ENCODE measurements at places on chromosomes 1 and 21.

GRCh38 chr1:70504176-70504820, 93.2 kb downstream of the CTH start:
- no peak for DNase-seq

- DNase-seq: no peak
Observed at GRCh38 chr1:100246738-100247137, 2.9 kb downstream of the DBT start.

GRCh38 chr21:45304476-45304830, 16.8 kb upstream of the POFUT2 start:
- no peak for DNase-seq

DNA sequence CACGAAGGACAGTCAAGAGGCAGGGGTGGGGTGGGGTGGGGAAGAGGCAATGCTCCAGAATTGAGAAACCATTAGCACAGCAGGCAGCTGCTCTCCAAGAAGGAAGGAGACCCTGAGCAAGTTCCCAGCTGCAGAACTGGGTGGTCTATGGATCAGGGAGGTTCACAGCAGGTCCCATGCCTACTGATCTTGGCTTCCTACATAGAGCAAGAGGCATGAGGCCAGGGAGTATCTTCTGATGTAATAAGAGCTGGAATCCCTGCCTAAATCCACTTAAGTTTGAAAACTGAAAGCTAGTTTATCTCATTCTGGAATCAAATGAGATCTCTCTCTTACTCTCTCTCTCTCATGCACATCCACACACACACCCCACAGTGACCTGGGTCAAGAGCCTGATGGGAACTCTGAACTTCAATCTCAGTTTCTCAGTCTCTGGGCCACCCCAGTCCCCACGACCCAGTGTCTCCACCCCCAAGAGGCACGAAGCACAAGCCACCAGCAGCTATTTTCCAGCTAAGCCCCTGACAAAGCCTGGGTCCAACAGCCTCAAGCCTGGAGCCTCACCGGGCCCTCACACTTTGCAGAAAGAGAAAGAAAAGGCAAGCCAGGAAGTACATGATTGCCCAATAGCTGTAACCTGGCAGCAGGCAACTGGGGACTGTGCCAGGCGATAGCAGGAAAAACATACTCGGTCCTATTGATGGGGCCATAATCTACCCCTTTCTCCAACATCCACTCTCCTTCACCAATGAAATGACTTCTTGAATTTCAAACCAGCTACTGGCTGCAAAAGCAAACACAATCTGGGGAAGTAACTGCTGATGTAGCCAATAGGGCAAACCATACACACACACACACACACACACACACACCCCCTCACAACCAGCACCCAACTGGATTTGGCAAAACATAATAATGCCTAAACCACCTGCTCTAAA, 2.2 kb downstream of the NUAK2 start:
- no peak for DNase-seq

DNA sequence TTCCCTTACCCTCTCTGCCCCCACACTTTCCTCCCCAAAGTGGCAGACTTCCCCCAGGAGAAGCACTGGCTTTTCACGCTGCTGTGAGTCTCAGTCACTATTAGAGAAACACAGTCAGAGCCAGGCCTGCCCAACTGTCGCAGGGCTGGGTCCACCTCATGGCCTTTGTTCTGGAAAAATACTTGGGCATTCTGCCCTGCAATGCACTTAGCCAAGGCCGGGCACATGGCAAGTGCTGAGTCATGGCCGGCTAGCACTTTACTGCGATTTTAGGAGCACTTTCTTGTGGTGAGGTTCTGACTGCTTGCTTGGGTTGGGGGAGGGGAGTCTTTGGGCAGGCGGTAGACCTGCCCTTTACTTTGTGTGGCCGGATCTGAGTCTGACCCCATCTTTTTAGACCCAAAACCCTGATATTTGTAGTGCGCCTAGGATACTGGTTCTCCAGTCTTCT, 7.7 kb downstream of the EPHX1 start:
- no peak for DNase-seq

DNA sequence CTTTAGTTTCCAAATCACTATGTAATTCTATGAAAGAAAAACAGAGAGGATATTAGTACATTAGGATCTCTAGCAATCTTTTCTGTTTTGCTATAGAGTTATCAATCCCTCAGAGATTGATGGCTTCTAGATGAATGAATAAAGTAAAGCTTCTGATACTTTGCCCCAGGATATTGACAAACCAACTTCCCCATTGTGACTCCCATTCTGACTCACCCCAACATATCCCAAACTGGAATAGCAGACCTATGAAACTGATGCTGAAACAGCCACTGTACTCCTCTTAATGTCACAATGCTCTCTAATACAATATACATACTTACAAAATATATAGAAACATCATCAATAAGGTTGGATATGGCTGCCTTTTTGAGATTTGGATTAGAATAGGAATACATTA, 442.1 kb upstream of the NR5A2 start:
- no peak for DNase-seq

DNA sequence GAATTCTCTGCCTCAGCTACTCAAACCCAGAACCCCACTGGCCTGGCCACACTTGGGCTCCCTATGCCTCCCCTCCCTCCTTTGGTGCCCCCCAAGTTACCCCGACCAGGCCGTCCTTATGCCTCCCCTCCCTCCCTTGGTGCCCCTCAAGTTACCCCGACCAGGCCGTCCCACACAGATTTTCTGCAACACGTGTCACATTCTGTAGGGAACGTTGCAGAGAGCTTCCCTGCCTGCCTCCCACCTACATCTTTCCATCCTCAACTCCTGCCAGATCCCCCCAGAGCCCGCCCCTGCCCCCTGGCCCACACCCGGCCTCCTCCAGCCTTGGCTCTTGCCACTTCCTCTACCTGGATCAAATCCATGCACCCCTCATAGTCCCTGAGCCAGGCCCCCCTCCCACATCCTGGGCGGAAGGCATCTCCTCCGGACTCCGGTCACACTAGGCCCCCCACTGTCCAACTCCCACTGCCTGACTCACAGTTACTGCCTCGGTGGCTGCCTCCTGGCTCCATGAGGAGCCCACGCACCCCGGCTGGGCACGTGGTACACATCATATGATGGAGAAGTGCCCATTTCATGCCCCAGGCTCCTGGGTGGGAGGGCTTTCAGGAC, 41.2 kb downstream of the KCNAB2 start:
- no peak for DNase-seq

GRCh38 chr1:234262754-234263105, 110.5 kb upstream of the COA6 start:
- no peak for DNase-seq

DNA sequence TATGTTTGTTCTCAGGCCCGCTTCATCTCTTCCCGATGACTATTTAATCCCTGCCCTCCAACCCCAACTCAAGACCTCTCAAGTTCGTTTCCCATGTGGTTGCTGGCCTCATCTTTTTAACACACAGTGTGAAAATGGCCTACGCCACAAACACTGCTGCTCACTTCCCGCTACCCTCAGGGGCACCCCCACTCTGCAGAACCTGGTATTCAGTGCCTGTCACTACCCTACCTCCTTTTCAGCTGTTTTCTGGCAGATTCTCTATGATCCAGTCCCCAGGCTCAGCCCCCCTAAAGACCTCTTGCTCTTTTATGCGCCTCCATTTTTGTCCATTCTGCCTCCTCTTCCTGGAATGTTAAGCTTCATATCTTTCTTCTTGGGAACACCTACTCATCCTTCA, 152.6 kb upstream of the C1orf174 start:
- DNase-seq: no peak

DNA sequence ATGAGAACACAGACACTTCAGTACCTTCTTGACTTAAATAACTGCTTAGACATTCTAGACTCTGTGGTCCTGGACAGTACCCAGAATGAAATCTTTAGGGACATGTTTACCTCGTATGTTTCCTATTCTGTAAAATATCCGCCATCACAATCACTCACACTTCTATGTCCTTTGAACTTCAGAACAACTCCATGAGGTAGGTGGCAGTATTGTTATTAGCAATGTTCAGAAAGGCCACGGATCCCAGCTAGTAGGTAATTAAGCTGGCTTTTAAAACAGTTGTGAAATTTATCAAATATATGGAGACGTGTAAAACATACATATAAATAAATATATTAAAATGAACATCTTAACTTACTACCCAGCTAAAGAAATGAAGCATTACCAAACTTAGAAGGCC, 83.4 kb downstream of the CACHD1 start:
- no peak for DNase-seq

DNA sequence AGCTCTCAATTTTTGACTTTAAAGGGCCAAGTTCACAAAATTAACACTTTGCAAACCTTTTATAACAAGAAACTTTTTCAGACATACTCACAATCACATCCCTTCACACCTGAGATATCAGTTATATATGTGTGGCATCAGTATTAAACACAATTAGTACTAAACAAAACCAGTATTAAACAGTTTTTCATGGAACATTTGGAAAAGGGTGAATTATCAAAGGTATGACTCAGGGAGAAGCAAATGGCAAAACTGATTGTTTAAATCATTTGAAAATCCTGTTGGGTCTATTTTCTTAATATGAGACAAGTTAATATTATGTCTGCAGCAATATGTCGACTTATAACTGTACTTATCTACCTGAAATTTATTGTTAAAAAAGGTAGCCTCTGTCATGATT, 587.3 kb downstream of the NEGR1 start:
- no peak for DNase-seq

DNA sequence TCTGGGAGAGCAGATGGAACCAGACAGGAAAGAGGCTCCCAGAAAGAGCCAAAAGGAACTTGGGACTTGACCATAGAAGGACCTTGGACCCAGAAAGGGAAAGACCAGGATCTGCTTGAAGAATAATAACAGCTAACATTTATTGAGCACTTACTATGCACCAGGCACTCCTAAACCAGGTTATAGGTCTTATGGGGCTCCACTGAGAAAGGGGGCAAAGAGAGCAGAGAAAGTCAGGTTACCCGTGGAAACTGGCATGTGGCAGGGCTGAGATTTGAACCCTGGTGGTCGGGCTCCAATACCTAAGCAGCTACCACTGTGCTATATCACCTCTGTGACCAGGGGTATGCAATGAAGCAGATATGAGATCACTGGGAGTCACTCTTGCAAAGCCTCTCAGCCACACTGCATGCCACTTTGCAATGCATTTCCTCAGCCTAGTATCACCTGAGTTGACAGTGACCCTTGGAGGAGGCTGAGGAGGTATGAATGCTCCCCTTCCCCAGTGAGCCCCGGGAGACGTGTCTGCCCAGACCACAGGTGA, 37.8 kb downstream of the HSPG2 start:
- DNase-seq: no peak

Measured in activated T-cell treated with anti-CD3 and anti-CD28 coated beads for 48 hours (primary cell).